Chondrocyte (in vitro differentiated cells): ENCODE measurements at places on chromosomes 6 and 20. TPM values are rescaled to one million over a fixed set of nuclear protein-coding genes. Genes with fewer than 3 reads are reported as not detected.

Gene CST5
- total RNA-seq, result not detected in 3 replicates

Gene DHX35
- total RNA-seq, result 7.0 to 8.4 TPM (median 7.8 TPM) in 3 replicates

Gene ATXN1
- total RNA-seq, result 59.6 to 65.0 TPM (median 64.5 TPM) in 3 replicates

Gene GRM4
- total RNA-seq, result 0.26 to 0.92 TPM (median 0.27 TPM) in 3 replicates

- DNase-seq, result no peak
- peaks cover 25% of the 10 kb centered on the region for H3K4me1 ChIP-seq
Measured at GRCh38 chr6:11097476-11097875, 3.8 kb downstream of the SMIM13 start.

DNA sequence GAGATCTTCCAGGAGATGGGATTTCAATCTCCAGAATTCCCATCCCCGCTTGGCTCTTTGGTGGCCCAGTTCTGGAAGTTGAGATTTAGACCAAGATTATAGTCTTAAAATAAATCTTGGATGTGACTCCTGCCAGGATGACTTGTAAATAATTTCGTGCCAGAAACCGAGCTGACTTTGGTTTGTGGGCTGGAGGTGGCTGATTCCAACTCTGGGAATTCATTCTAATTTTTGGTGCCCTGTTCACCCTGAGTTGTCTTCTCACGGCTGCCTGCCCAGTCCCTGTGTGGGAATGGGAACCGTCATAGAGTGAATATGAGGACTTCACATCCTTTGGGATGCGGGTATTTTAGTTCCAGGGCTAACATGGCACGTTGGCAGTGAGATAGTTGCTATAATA lies 64.8 kb downstream of the JARID2 start:
- no peak overlapping the region for H3K27ac ChIP-seq
- no peaks in the 10 kb centered on the region for H3K36me3 ChIP-seq
- DNase-seq, result no peak
- H3K27me3 ChIP-seq, result no peaks in the 10 kb centered on the region
- no peak overlapping the region for H3K4me3 ChIP-seq
- peaks cover 37% of the 10 kb centered on the region for H3K4me1 ChIP-seq

GRCh38 chr6:11228935-11229654 lies 3.4 kb downstream of the NEDD9 start:
- DNase-seq, result no peak
- peak overlapping the region; percentile 94 for H3K4me3 ChIP-seq
- peak overlapping the region; percentile 100 for H3K27ac ChIP-seq
- H3K36me3 ChIP-seq, result peaks cover 4% of the 10 kb centered on the region

DNA sequence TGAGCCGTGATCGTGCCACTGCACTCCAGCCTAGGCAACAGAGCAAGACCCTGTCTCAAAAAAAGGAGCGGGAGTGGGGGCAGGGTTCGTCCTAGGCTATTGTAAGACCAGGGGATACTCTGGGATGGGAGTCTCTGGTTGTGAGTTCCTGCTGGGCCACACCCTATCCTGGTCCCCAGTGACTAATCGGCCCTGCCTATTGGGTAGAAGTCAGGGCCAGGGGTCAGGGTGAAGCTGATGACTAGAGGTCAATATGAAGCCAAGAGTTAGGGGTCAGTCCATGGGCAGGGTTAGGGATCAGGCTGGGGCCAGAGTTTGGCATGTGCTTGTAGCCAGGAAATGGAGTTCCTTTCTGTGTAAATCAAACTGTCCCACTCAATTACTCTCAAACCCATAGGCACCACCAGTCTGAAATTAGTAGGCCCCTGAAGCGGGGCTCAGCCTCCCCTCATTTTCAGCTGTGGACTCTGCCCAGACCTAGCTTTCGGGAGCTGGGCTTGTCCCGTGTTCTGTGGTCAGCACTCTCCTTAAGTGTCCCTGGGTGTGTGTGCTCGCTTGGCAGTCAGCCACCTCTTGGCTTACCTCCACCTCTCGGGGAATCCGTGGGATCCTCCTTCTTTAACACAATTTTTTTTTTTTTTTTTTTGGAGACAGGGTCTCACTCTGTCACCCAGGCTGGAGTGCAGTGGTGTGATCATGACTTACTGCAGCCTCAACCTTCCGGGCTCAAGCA lies 1.8 kb downstream of the HSPA12B start:
- no peaks in the 10 kb centered on the region for H3K36me3 ChIP-seq
- peaks cover 11% of the 10 kb centered on the region for H3K27me3 ChIP-seq
- H3K4me1 ChIP-seq, result no peaks in the 10 kb centered on the region
- H3K27ac ChIP-seq, result no peak overlapping the region
- DNase-seq, result peak; percentile 36

GRCh38 chr6:31619805-31620585 lies 520 bp upstream of the PRRC2A start:
- peak; percentile 99 for DNase-seq
- peaks cover 26% of the 10 kb centered on the region for H3K4me1 ChIP-seq
- H3K27ac ChIP-seq, result peak overlapping the region; percentile 100
- H3K4me3 ChIP-seq, result peak overlapping the region; percentile 98
- peaks cover 11% of the 10 kb centered on the region for H3K36me3 ChIP-seq

DNA sequence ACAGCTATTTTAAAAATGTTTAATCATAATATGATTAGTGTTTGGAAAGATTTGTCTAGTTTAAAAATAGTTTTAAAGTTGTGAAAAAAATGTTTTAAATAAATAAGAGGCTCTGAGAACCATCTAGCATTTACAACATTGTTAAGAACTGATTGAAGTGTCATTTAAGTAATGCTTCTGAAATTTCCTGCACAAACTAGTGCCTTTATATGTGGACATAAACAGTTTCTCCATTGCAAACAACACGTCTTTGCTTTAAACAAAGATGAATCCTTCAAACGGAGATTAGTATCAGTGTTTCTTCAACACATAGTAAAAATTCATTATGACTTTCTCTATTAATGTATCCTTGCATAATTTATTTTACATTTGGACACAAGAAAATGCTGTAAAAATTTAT lies 45.9 kb upstream of the ID4 start:
- peaks cover 64% of the 10 kb centered on the region for H3K4me1 ChIP-seq
- no peak overlapping the region for H3K4me3 ChIP-seq
- H3K27me3 ChIP-seq, result no peaks in the 10 kb centered on the region
- no peak overlapping the region for H3K27ac ChIP-seq
- no peak for DNase-seq
